ENCODE measurements at places on chromosomes 11 and 22.
A peak's percentile ranks its signal among the peaks of the same experiment; 100 is the strongest.

- no peak for DNase-seq
Measured at GRCh38 chr11:19122960-19123615, 6.1 kb downstream of the ZDHHC13 start.

- DNase-seq: no peak
Measured at GRCh38 chr11:19199771-19200170, 2.0 kb downstream of the CSRP3 start.

GRCh38 chr11:44286268-44286880 is 23.6 kb downstream of the ALX4 start:
- peak; percentile 12 for DNase-seq

GRCh38 chr11:29773656-29774264 is 243.1 kb downstream of the KCNA4 start:
- no peak for DNase-seq

DNA sequence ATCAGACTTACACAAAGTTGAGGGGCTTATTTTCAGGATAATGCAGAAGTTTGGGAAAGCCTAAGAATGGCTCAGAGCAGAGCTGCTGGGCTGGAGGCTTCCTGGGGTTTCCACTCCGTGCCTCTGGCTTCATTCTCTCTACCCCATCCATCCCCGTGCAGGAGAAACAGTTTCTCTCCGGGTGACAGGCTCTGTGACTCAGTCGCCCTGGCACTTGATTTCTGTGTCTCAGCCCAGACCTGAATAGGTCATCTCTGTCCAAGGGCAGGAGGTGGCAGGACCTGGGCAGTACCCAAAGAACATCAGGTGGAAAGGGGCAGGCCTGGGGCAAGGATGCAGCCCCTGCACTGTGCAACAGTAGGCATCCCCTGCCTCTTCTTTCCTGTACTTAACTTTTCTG is 38.4 kb upstream of the RTL6 start:
- no peak for DNase-seq

GRCh38 chr11:117869604-117870003 is 6.9 kb downstream of the FXYD6 start:
- DNase-seq: no peak

- no peak for DNase-seq
Measured at GRCh38 chr11:84990141-84990540, 637.0 kb downstream of the DLG2 start.

Data from NCI-H1092 (cell line).